NCI-H748 treated with DMSO at 0.1 percent for 48 hours (cell line): ENCODE measurements at places on chromosomes 1 and 21.

- no peak for DNase-seq
These were observed 58.3 kb downstream of the UBE2T start for GRCh38 chr1:202283379-202283844.

- no peak for DNase-seq
These were observed 5.1 kb downstream of the MINDY1 start for GRCh38 chr1:151001602-151002001.

GRCh38 chr1:99727575-99728185, 38.8 kb downstream of the FRRS1 start:
- DNase-seq = no peak

DNA sequence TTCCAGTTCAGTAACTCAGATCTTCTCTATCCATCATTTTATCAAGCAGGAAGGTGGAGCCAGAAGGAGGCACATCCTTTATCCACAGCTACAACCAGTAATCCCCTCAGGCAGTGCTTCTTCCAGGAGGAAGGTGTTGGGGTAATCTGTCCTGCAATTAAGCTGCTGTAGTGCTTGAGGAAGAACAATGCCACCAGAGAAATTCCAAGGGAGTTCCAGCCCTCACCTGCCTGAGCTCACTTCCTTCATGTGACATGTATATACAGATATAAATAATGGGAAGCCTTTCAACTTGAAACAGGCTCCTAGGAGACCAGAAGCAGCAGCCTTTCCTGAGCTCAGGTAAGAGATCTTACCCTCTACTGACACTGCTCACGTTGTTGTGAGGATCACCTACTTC, 2.2 kb upstream of the IL20 start:
- no peak for DNase-seq

- DNase-seq = peak; percentile 81
These were observed 273.8 kb downstream of the FAM72C start for GRCh38 chr1:143698016-143698415.

GRCh38 chr1:80021891-80022290, 1015.4 kb upstream of the ADGRL4 start:
- no peak for DNase-seq

DNA sequence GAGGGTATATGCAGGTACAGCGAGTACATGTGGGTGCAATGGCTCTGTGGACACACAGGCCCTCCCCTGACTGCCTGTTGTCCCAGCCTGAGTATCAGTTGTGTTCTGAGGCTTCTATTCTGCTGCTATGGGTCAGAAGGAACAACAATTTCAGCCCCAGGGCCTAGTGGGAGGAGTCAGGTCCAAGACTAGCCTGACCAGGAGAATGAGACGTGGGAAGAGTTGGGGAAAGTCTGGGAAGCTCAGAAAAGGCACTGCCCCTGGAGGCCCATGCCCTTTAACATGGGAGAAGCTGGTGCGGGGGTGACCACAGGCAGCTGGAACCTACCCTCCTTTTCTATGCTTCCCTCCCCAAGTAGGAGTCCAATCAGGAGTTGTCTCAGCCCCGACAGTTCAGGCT, 7.7 kb downstream of the IGSF8 start:
- no peak for DNase-seq

- no peak for DNase-seq
These were observed 60.2 kb downstream of the MORN1 start for GRCh38 chr1:2331200-2331544.

DNA sequence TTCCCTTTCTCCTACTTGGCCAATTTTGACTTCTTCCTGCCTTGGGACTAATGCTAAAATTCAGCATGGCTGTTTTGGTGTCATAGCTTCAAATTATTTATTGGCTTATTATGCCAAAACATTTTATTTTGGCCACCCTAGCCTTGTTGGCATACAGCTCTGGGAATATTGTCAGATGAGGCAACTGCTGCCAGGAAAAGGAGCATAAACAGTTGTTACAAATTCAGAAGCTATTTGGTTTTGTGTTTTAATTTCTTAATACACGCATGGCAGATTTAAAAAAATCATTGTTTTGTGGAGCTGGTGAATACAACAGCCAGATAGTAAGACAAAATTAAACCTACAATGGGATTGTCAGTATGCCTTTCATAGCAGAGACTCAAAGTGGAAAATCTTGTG, 66.8 kb upstream of the BCL10 start:
- no peak for DNase-seq

GRCh38 chr1:109240158-109241152, 8.9 kb upstream of the CELSR2 start:
- DNase-seq = no peak
